Activated naive CD8-positive, alpha-beta T cell treated with anti-CD3 and anti-CD28 coated beads, Interleukin-2, amount 50 U/mL, for 24 hours (primary cell): ENCODE measurements at places on chromosomes 6 and 20.

DNA sequence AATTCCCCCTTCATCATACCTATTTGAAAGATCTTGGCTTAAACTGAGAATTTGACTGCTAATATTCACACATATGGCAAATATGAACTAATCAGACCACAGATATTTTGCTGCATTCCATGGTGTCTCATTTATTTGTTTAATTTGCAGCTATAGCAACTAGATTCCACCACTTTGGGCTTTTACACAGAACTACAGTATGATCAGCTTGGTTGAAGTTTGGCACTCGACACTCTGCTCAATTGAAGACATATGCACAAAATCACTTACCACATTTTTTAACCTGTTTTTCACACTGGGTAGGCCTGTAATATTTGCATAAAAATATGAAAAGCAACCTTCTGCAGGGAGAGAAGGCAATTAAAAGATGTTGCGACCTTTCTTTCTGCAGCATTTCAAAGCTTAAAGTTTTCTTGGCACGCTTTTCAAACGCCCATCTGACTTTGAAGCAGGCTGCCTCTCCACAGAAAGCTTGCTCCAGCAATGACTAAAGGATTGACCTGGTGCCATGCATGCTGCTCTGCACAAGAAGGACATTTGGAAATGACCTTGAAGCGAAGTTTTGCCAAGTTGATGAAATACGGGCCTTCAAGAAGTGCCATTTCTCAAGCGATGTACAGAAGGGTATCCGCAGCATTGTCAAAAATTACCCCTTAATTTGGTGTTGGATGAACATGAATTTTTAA is 126.7 kb downstream of the AIG1 start:
- DNase-seq = no peak

- no peak for DNase-seq
Measured at GRCh38 chr6:134456226-134456625, 138.3 kb upstream of the SGK1 start.

DNA sequence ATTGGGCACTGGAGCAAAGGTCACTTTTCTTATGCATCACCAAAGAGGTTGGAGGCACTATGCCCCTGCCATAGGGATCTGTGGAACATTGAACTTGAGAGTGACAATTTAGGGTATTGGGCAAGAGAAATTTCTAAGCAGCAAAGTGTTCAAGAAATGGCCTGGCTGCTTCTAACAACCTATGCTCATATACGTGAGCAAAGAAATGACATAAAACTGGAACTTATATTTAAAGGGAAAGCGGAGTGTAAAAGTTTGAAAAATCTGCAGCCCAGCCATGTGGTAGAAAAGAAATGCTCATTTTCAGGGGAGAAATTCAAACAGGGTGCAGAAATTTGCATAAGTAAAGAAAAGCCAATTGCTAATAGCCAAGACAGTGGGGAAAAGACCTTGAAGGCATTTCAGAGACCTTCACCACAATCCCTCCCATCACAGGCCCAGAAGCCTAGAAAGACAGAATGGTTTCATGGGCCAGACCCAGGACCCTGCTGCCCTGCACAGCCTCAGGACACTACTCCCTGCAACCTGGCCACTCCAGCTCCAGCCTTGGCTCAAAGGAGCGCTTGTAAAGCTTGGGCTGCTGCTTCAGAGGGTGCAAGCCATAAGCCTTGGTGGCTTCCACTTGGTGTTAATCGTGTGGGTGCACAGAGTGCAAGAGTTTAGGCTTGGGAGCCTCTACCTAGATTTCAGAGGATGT is 24.4 kb downstream of the NCR2 start:
- no peak for DNase-seq

- DNase-seq = no peak
Measured at GRCh38 chr20:11979306-11979990, 61.8 kb downstream of the BTBD3 start.

DNA sequence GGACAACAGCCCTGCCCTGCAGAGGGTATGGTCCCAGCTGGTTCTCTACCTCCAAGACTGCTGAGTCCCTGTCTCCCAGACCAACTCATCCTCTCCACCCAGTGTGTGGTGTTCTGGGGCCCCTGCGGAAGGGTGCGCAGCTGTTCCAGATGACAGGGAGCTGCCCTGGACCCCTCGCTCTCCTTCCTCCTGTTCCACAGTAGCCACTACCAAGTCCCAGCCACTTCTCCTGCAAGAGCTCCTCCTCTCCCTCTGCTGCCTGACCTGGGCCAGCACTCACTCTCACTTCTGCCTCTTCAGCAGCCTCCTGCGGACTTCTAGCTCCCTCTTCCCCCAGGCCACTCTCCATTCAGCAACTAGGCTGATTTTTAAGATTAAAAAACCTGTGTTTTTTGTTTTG is 40.1 kb upstream of the TMEM181 start:
- DNase-seq = no peak

DNA sequence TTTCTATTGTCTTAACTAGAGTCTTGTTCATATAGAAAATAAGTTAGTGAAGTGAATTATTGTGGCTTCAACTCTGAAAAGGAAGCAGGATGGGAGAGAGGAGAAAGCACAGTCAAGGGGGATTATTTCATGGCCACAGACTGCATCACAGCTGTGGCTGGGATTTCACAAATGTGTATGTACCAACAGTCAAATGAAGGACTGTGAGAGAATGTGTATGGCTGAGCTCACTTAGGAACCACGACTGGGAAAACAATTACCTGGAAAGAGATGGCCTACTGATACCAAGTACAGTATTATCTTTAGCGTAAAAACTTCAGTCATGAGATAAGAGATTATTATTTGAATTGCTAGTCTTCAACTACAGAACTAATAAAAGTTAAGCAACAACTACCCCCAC is 54.9 kb downstream of the SESN1 start:
- DNase-seq = no peak

DNA sequence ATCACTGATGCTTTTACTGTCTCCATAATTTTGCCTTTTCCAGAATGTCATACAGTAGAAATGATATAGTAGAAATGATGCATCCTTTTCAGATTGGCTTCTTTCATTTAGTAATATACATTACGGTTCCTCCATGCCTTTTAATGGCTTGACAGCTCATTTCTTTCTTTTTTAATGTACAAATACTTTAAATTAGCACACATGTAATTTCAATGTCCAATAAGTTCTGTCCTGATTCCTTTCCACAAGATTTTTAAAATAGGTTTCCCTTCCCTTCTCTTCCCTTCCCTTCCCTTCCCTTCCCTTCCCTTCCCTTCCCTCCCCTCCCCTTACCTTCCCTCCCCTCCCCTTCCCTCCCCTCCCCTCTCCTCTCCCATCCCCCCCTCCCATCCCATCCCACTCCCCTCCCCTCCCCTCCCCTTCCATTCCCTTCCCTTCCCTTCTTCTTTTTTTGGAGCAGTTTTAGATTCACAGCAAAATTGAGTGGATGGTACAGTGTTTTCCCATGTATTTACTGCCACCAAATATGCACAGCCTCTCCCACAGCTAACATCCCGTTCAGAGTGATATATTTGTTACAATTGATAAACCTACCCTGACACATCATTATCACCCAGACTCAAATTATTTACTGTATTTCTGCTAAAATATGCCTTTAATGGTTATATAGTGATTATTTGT is 398.8 kb downstream of the RNF144B start:
- DNase-seq = no peak

- no peak for DNase-seq
Measured at GRCh38 chr6:24990944-24991809, 55.4 kb upstream of the RIPOR2 start.

- DNase-seq = no peak
Measured at GRCh38 chr6:12845224-12846004, 128.8 kb downstream of the PHACTR1 start.

DNA sequence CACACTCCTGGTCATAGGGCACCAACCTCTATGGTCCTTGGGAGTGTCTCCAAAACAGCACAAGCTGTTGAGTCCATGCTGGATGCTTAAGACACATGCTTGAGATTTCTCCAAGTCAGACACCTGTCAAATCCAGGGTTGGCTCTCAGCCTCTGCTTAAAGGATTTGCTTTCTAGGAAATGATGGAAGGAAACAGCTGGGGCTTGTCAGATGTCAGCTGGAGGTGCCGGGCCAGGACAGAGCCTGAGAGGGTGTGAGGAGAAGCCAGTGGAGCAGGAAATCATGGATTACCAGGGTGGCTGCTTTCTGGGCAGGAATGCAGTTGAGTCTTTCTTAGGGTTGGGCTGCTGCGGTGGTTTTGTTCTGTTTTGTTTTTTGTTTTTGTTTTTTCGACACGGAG is 83.0 kb upstream of the FAM184A start:
- DNase-seq = no peak

DNA sequence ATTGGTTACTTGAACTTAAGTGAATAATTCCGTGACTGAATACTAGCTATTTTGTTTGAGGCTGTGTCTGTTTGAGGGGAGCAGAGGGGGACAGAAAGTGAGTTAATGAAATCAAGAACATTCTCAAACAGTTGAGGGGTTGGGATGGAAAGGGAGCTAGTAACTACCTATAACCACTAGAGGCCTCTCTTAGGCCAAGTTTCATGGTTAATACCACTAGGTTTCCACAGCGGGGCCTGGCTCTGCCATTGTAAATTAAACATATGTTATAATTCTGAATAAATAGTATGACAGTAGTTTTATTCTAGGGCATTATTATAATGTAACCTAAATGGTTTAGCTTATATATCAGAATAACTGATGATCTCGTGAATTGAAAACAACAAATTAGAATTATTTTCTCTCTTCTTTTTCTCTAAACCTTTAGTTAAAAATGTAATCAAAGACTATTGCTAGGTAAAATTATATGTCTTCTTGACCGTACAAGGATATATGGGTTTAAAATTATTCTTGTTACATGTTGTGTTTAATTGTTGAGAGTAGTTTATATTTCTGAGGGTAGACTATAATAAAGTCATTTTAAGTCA is 108.1 kb downstream of the BCKDHB start:
- DNase-seq = no peak

DNA sequence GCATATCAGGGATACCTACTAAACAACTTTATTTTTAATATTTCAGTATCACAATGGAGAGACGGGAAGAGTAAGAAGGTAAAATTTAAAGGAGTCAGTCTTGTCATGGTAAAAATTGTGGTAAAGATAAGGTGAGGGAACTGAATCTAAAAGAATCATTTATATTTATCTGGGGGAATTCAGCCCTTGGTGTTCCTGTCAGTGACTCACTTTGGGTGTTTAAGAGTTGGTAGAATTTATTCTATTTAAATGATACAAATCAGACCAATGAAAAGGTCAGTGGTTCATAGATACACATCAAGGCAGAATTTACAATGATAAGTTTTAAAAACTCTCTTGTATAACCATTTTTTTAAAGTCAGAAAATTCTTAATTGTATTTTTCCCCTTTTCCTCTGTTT is 164.4 kb downstream of the CDKAL1 start:
- DNase-seq = no peak

- no peak for DNase-seq
Measured at GRCh38 chr6:133313068-133313467, 71.9 kb downstream of the EYA4 start.

- DNase-seq = no peak
Measured at GRCh38 chr6:111770263-111771093, 102.8 kb downstream of the FYN start.

DNA sequence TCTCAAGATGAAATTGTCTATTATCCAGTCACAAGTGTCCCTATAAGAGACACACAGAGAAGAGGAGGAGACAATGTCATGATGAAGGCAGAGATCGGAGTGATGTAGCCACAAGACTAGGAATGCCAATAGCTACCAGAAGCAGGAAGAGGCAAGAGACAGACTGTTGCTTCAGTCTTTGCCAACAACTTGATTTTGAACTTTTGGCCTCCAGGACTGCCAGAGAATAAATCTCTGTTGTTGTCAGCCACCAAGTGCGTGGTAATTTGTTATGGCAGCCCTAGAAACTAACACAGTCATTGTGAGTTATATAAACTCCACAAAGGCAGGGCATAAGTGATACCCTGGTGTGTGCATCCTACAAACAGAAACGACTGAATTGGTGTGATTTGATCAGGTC is 517.0 kb downstream of the BTBD3 start:
- no peak for DNase-seq

DNA sequence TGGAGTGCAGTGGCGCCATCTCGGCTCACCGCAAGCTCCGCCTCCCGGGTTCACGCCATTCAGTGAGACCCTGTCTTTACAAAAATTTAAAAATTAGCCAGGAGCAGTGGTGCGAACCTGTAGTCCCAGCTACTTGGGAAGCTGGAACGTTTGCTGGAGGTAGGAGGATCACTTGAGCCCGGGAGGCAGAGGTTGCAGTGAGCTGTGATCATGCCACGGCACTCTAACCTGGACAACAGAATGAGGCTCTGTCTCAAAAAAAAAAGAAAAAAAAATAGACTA is 5.7 kb upstream of the PARD6B start:
- no peak for DNase-seq

GRCh38 chr20:61353261-61354000 is 101.4 kb downstream of the CDH4 start:
- DNase-seq = no peak

DNA sequence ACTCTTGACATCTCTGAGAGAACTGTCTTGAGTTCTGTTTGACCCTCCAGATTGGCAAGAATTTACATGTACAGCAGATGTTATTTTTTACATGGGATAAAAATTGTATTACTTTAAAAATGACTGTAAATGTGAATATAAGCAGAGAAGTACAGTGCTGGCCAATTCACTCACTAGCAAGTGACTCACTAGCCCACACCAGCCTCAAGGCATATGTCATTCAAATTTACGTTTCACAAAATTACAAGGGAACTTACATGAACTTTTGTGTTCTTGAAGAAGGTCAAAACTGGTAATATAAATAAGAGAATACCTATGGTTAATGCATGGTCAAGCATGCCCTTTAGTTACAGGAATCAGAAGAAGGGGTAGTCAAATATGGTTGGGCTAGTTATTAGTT is 54.0 kb upstream of the HMGCLL1 start:
- DNase-seq = no peak

GRCh38 chr20:370151-370600 is 10.4 kb upstream of the TRIB3 start:
- DNase-seq = no peak

DNA sequence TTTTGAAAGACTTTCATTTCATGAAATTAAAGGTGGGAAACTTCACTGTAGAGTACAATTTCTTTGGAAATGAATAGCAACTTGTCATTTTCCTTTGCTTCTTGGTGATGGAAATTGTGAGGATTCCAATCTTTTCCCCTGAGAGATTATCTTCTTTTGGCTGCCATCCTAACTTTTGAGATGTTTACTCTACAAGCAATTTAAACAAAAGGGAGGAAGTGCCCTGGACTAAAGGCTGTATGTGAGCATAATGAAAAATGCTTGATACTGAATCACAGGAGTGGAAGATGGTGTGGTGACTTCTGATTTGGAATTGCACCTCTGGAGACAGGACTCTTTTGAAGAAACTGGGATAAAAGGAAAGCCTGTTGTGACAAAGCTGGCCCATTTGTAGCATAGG is 43.1 kb upstream of the JAG1 start:
- DNase-seq = no peak

DNA sequence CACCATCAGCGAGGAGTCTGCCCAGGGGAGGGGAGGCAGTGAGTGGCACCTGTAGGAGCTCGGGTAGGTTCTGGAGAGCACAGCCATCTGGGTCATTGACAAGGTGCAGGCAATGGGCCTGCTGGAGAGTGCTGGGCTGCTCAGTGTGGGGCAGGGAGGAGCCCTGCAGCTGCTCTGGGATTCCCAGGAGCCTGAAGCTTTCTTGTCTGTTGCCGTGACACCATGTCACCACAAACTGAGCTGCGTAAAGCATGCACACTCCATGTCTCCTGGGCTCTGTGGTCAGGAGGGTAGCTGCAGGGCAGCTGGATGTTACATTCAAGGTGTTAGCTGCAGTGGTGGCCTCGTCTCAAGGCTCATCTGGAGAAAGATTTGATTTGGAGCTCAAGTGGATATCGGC is 4.5 kb upstream of the SLC22A1 start:
- DNase-seq = no peak

- no peak for DNase-seq
Measured at GRCh38 chr20:44406572-44407137, 51.2 kb downstream of the HNF4A start.

GRCh38 chr20:1863296-1863695 is 31.9 kb upstream of the SIRPA start:
- DNase-seq = no peak
